ENCODE measurements at places on chromosomes 13 and 19. TPM values are rescaled to one million over a fixed set of nuclear protein-coding genes. Genes with fewer than 3 reads are reported as not detected.

The CABP5 gene
- total RNA-seq: not detected

The MBD3L3 gene
- not detected for total RNA-seq

The CEACAM1 gene
- total RNA-seq: 2.1 TPM

The WASF3 gene
- 32.4 TPM for total RNA-seq

The RSPH6A gene
- 0.25 TPM for total RNA-seq

The PCDH17 gene
- 5.0 TPM for total RNA-seq

The KPTN gene
- total RNA-seq: 15.5 TPM

The CACNA1A gene
- 0.38 TPM for total RNA-seq

The TSC22D1 gene
- 51.8 TPM for total RNA-seq

The PCCA gene
- 20.2 TPM for total RNA-seq

The LIN37 gene
- 11.3 TPM for total RNA-seq

The PTH2 gene
- total RNA-seq: not detected

The FXYD3 gene
- not detected for total RNA-seq

The F10 gene
- not detected for total RNA-seq

The ZNF772 gene
- 6.4 TPM for total RNA-seq

The FCAR gene
- total RNA-seq: not detected

The ELSPBP1 gene
- not detected for total RNA-seq

The ANKLE1 gene
- total RNA-seq: 3.1 TPM

The SIGLEC11 gene
- not detected for total RNA-seq

The NLRP9 gene
- not detected for total RNA-seq

The NPAS1 gene
- total RNA-seq: 0.62 TPM

The SLC15A1 gene
- not detected for total RNA-seq

The MYPOP gene
- 9.6 TPM for total RNA-seq

The SLITRK6 gene
- total RNA-seq: not detected

The RFPL4AL1 gene
- not detected for total RNA-seq

The CGB1 gene
- total RNA-seq: not detected

The GNA15 gene
- not detected for total RNA-seq

The FFAR3 gene
- total RNA-seq: not detected

The ZNF568 gene
- 6.4 TPM for total RNA-seq

The FUT6 gene
- total RNA-seq: not detected

The PPP1R12C gene
- 137 TPM for total RNA-seq

The ZSCAN5B gene
- total RNA-seq: not detected

The DKKL1 gene
- not detected for total RNA-seq

The CGB3 gene
- not detected for total RNA-seq

The MISP gene
- total RNA-seq: not detected

The ZNF358 gene
- total RNA-seq: 52.1 TPM

The COX6B2 gene
- not detected for total RNA-seq

The ZNF470 gene
- total RNA-seq: 4.2 TPM

The ZNF556 gene
- not detected for total RNA-seq

The ZNF177 gene
- 0.42 TPM for total RNA-seq

The TMC4 gene
- total RNA-seq: 0.71 TPM

The TMEM59L gene
- 0.25 TPM for total RNA-seq

The OVOL3 gene
- not detected for total RNA-seq
